ENCODE measurements at places on chromosomes 16 and 17. TPM values are rescaled to one million over a fixed set of nuclear protein-coding genes. Genes with fewer than 3 reads are reported as not detected.

The GALR2 gene
- not detected for total RNA-seq

The NGFR gene
- not detected for total RNA-seq

The MRTFB gene
- total RNA-seq = 16.0 TPM

The CFAP97D1 gene
- total RNA-seq = not detected

The RMI2 gene
- total RNA-seq = 58.4 TPM

The PAGR1 gene
- total RNA-seq = 28.1 TPM

The KRTAP2-1 gene
- total RNA-seq = not detected

The CCL22 gene
- total RNA-seq = 2.7 TPM

The CFAP119 gene
- total RNA-seq = 2.4 TPM

The TPSAB1 gene
- total RNA-seq = not detected

The DNAH3 gene
- not detected for total RNA-seq

The TNFRSF17 gene
- total RNA-seq = not detected

The PGP gene
- 17.5 TPM for total RNA-seq

The AOC3 gene
- 0.12 TPM for total RNA-seq

The TRAPPC1 gene
- total RNA-seq = 215 TPM

The C17orf50 gene
- total RNA-seq = not detected

The RNF43 gene
- 0.07 TPM for total RNA-seq

The AURKB gene
- 127 TPM for total RNA-seq

The COX6A2 gene
- total RNA-seq = not detected

The TPSD1 gene
- total RNA-seq = not detected

The CCDC200 gene
- total RNA-seq = not detected

The CARHSP1 gene
- total RNA-seq = 160 TPM

The TSPAN10 gene
- 0.48 TPM for total RNA-seq

The AATK gene
- total RNA-seq = 0.05 TPM

The RCVRN gene
- total RNA-seq = not detected

The GPR139 gene
- not detected for total RNA-seq

The VAT1 gene
- 18.0 TPM for total RNA-seq

The KCNAB3 gene
- total RNA-seq = 11.4 TPM

The COQ9 gene
- 29.6 TPM for total RNA-seq

The DHODH gene
- total RNA-seq = 8.1 TPM

The RASL10B gene
- total RNA-seq = 0.39 TPM

The ZNF213 gene
- total RNA-seq = 9.8 TPM

The FOXC2 gene
- total RNA-seq = not detected

The EPOP gene
- 8.9 TPM for total RNA-seq

The TMEM92 gene
- total RNA-seq = not detected

The KRTAP9-1 gene
- not detected for total RNA-seq

The SMIM5 gene
- total RNA-seq = 0.15 TPM

The HOXB8 gene
- total RNA-seq = not detected

The GLIS2 gene
- 0.51 TPM for total RNA-seq

The CEP295NL gene
- total RNA-seq = not detected

The FUS gene
- total RNA-seq = 492 TPM

The SLC43A2 gene
- 0.48 TPM for total RNA-seq

The KRT28 gene
- not detected for total RNA-seq

The CSF3 gene
- total RNA-seq = not detected
